NCI-H1417 treated with DMSO at 0.1 percent for 48 hours (cell line): ENCODE measurements at places on chromosomes 2 and 18.

DNA sequence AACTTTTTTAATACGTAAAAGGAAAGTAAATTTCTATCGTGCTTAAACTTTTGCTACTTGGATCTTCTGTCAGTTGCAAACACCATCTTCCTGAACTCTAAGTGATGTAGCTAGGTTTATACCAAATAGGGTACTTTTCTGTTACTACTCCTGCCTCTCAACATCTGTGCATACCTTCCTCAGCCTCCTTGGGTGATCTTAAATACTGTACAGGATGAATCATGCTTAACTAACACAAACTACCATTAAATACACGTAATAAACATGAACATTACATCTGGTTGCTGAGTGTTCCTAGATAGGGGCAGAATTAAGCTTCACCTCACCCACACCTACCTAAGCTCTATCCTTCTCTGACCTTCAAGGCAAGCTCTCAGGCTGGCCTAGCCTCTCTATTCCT lies 398.0 kb downstream of the TXNL1 start:
- no peak for DNase-seq

DNA sequence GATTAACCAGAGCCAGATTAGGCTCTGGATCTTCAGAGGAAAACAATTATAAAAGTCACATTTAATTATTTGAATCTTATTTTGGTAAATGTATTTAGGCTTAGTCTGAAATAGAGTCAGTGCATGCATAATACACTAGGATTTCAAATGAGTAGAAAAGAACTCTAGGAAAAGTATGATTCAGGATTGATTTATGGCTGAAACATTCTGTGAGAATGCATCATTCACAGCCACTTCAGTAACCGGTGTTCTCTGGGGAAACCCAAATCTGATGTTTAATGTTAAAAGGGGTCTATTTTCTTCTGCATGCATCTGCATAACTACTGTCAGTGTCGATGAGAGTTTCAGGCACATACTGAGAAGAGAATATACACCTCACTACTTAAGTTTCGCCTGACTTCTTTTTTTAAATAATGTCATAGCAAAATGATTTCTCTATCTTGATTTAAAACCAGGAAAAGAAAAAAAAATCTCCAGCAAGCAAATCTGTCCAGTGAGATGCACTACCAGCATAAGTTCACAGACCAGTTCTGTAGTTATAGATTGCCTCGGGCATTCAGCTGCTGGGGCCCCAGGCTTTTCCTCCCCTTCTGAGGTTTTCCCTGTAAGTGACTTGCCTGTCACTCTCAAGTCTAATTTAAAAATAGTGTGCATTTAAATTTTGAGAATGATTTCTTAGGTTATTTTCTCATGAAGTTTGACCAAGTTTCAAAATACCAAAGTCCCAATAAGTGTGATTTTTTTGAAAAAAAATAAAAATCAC lies 501.5 kb downstream of the NR4A2 start:
- DNase-seq: no peak

- no peak for DNase-seq
These were observed 151.8 kb upstream of the MYT1L start for GRCh38 chr2:2482851-2483250.

GRCh38 chr2:19775315-19775714 lies 126.5 kb downstream of the TTC32 start:
- DNase-seq: no peak

GRCh38 chr2:238790833-238791230 lies 57.1 kb upstream of the TWIST2 start:
- no peak for DNase-seq

GRCh38 chr2:128452536-128453530 lies 134.2 kb upstream of the HS6ST1 start:
- no peak for DNase-seq

DNA sequence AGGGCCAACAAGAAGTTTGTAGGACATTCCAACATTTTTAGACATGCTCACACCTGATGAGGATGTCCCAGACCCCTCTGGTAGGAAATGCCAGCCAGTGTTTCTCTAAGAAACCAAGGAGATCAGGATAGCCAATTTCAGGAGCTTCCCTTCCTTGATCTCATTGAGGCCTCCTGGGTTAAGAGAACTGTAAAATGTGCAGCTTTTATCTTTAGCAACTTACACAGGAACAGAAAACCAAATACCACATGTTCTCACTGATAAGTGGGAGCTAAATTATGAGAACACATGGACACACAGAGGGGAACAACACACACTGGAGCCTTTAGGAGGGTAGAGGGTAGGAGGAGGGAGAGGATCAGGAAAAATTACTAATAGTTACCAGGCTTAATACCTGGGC lies 99.6 kb upstream of the MAP2 start:
- DNase-seq: no peak

GRCh38 chr2:88760819-88761598 lies 69.5 kb downstream of the RPIA start:
- DNase-seq: no peak
